Activated T-helper 17 cell treated with anti-CD3 and anti-CD28 coated beads, Interleukin-2, amount 50 U/mL, for 72 hours (primary cell): ENCODE measurements at places on chromosomes 3 and 15. TPM values are rescaled to one million over a fixed set of nuclear protein-coding genes. Genes with fewer than 3 reads are reported as not detected.

The LMAN1L gene
- 1.6 TPM for total RNA-seq

The PLA2G4E gene
- total RNA-seq = not detected

The SLC41A3 gene
- 33.1 TPM for total RNA-seq

The SNX22 gene
- total RNA-seq = 0.26 TPM

The NR2E3 gene
- total RNA-seq = not detected

The ACTRT3 gene
- total RNA-seq = 2.0 TPM

The RAB5A gene
- total RNA-seq = 55.7 TPM

The B3GNT5 gene
- 7.1 TPM for total RNA-seq

The GOLGA8O gene
- total RNA-seq = not detected

The PLA2G4D gene
- total RNA-seq = not detected

The TRMT10C gene
- 49.9 TPM for total RNA-seq

The TMIE gene
- 0.15 TPM for total RNA-seq

The BDH1 gene
- 82.3 TPM for total RNA-seq

DNA sequence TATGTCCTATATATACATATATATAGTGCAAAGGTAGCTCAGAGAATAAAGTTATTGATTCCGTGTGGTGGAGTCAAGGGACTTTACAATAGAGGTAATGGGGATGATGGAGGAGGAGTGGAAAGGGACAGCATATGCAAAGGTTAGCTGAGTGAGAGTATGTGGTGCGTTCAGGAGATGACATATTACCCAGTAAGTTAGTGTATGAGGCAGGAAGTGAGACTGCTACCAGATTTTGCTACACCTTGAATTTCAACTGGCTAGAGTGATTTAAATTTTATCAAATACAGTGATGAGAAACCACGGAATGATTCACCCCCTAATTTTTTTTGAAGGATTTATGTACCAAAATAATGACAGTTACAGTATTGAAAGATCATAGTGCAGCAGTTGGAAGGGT lies 2.8 kb downstream of the ACTL6A start:
- ATAC-seq = peak; percentile 52

GRCh38 chr3:44100298-44100695 lies 141.4 kb upstream of the TOPAZ1 start:
- ATAC-seq = no peak

- ATAC-seq = no peak
Measured at GRCh38 chr15:49501586-49501985, 78.5 kb downstream of the FGF7 start.

- no peak for ATAC-seq
Measured at GRCh38 chr3:159174715-159175692, 373.1 kb downstream of the MFSD1 start.

- no peak for ATAC-seq
Measured at GRCh38 chr3:98568402-98568801, 25.0 kb downstream of the CPOX start.

DNA sequence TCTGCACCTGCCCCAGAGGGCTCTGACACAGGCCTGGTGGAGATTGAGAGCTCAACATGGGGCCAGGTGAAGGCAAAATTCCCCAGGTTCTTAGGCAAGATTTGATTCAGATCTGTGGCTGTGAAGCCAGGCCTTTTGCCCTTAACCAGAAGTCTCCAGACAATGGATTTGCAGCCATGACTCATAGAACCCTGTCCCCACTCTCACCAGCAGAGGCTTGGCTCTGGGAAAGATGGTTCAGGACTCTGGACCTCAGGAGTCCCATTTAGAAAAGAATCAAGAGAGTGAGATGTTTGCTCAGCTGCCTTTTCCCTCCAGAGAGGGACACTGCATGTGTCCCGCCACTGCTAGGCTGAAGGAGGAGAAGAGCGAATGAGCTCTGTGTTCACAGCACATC lies 361.4 kb upstream of the ICE2 start:
- peak; percentile 25 for ATAC-seq

DNA sequence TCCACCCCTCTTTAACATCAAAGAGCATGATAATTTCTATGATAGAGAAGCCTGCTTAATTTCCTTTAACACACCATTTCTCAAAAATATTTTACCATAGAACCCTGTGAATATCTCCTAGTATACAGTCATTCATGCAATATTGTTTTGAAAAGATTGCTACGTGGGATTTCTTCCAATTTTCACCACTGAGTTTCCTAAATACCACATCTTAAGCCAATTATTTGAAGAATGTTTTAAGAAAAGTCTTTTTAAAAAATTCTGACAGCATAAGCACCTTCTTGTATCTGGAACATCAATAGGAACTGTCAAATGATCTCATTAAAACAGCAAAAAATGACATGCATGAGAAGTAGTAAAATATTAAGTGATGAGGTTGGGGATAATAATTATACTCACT lies 1126.7 kb downstream of the TUSC7 start:
- no peak for ATAC-seq

DNA sequence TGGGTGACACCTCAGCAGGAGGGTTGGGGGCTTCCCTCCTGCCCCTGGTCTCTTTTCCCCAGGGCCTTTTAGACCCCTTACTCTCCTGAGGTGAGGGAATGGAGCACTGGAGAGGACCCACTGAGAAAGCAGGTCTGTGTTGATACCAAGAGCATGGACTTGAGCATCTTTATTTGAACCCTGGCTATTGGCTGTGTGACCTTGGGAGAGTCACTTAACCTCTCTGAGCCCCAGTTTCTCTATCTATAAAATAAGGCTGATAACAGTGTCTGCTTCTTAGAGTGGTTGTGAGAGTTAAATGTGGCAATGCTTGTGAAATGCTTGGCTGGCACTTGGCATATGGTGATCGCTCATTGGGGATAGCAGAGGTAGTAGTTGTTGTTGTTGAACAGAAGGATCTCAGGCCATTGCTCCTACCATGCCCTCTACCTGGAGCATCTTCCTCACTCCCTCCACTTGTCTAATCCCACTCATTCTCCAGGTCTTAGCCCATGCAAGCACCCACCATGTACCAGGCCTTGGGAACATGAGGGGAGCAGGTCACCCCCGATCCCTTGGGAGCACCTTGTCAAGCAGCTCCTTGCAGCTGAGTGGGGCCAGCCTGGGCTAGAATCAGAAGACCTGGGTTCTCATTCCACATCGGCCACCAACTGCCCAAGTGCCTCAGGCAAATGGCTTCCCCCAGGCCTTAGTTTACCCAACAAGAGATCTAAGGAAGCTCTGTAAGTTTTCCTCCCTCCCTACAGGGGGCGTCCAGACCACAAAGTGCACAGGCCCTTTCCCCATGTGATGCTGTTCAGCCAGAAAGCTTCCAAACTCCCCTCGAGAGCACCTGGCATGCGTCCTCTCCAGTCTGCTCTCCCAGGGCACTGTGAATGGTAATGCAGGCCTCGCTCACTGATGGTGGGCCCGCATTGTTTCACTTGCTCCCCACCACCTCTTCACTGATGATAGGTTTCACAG lies 96.7 kb downstream of the LSM3 start:
- ATAC-seq = no peak

DNA sequence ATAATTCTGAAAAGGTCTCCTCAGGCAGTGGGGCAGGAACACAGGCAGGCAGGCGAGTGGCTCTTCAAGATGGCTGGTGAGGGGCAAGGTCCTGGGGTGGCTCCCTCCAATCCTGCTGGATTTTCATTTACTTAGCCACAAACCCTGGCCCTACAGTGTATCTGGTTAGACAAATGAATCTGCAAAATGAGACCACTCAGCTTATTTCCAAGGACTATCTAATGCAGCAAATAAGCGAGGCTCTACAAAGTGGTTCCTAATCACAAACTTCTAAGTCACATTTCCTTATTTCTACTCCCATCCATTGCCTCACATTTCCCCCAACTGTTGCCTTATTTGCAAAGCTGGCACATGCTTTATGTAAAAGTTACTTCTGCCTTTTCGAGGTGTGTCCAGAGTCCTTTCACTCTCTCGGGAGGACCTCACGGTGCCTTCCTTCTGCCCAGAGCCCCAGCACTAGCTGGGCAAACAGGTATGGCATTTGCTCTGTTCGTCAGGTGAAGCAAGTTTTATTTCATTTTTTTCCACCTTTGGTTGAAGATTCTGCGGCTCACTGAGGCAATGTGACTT lies 40.5 kb downstream of the CCDC12 start:
- ATAC-seq = no peak

- ATAC-seq = peak; percentile 84
Measured at GRCh38 chr3:180630371-180630770, 28.4 kb downstream of the TTC14 start.

GRCh38 chr3:188446766-188447165 lies 292.8 kb downstream of the LPP start:
- ATAC-seq = no peak

DNA sequence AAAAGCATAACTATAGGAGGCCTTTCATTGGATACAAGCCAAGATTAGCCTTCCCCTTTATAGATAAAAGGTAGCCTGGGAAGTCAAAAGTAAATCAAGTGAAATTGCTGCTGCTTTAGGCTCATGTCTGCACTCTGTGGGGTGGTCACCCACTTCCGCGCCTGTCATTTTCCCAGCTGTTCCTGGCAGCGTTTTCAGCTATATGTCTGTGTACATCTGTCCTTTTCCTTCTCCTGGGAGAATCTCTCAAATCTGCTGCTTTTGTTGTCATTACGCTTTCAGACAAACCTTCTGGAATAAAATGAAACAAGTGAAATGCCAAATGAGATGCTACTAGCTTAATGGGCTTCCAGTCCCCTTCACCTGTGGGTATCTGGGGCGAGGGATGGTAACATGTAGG lies 211.8 kb downstream of the MCTP2 start:
- ATAC-seq = no peak

DNA sequence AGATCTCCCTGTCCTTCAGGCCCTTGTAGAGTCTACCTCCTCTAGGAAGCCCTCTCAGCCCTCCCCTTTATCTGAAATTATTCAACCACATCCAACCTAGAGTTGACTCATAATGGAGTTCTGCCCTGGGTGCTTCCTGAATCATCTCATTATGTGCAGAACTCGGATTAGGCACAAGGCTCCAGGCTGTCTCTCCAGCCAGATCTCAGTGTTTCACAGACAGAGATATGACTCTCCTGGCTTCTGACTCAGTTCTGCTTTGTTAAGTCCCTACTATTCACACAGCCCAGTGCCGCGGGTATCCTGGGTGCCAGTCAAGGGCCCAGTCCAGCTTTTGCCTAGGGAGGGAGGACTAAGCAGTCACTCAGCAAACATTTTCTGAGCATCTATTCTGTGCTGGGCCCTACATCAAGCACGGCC lies 9.3 kb downstream of the STRA6 start:
- ATAC-seq = no peak

- ATAC-seq = peak; percentile 73
Measured at GRCh38 chr15:55279746-55280351, 9.8 kb downstream of the RAB27A start.

DNA sequence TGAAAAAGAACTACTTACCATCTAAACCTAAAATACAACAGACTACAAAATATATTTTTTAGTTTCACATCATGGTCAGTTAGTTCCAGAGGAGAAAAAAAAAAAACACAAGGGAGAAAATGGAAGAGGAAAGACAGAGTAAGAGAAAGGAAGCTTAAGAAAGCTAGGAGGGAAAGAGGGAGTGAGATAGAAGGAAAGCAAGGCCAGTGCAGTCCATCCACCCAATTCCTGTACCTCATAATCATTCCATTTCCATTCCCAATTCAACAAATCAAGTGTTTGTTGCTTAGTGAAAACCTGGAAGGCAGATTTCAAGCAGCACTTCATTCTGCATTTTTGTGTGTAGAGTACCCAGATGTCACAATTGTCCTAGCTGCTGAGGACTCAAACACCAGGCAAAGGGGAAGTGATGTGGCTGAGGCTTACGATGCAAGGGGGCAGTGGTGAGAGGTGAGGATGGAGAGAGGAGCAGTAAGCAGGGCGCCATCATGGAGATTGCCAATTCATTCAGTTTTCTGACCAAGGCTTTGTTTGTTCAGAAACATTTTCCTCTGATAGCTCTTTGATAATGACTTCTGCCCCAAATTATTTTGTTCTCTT lies 83.6 kb upstream of the GSK3B start:
- no peak for ATAC-seq

DNA sequence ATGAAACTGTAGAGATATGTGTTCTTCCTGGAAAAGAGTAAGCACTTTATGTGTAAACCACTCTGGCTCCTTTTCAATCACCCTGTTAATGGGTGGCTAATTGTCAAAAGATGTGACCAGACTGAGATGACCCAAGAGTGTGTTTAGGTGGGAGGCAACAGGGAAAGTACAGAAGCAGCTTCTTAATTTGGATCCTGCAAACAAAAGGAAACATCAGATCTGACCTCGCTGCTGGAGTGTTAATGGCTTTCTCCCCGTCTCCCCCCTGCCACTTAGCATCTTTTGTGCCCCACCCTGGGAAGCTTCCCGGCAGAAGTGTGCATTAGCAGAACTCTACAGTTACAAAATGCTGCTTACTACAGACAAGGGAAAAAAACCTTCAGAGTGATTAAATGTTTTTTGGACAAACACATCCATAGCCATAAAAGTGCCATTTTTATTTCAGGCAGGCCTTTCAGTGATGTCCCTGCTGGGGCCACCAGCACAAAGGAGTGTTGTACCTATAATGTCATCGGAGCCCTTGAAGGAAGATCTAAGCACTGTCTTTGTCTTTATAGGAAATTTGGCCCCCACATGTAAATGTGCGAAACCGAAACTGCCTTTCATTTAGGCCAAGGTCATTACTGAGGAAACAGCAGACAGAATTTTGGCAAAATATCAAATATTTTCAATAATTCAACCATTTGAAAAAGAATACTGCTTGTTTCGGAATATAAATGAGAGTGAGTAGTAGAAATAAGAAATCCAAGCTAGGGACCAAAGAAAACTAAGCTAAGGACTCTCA lies 311.0 kb downstream of the WDR72 start:
- ATAC-seq = no peak

- ATAC-seq = no peak
Measured at GRCh38 chr3:31962801-31963205, 18.3 kb downstream of the OSBPL10 start.

GRCh38 chr3:153182501-153183293 lies 20.7 kb downstream of the RAP2B start:
- no peak for ATAC-seq

DNA sequence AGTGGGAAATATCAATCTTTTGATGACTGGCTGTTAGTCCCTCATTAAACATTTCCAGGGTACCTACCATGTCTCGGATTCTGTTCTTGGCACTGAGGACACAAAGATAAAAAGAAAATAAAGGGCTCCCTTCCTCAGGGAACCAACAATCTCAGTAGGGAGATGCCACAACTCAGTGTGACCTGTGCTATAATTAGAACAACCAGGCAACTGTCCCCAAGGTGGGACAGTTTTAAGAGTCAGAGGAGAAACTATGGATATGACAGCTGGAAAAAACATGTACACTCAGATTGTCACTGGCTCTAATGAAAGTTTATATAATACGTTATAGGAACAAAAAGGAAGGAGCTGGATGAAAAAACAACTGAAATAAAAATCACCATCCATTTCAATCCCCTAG lies 23.3 kb upstream of the CMTM8 start:
- ATAC-seq = no peak

GRCh38 chr3:42014458-42014920 lies 52.6 kb upstream of the ULK4 start:
- no peak for ATAC-seq

GRCh38 chr3:4139462-4140140 lies 163.6 kb upstream of the SETMAR start:
- ATAC-seq = no peak

- ATAC-seq = no peak
Measured at GRCh38 chr3:16326724-16327349, 61.8 kb downstream of the OXNAD1 start.

- no peak for ATAC-seq
Measured at GRCh38 chr3:24318677-24319287, 175.9 kb downstream of the THRB start.
